Activated T-helper 1 cell treated with anti-CD3 and anti-CD28 coated beads, Interleukin-2, amount 50 U/mL, for 16 hours (primary cell): ENCODE measurements at places on chromosomes 1 and 21.

DNA sequence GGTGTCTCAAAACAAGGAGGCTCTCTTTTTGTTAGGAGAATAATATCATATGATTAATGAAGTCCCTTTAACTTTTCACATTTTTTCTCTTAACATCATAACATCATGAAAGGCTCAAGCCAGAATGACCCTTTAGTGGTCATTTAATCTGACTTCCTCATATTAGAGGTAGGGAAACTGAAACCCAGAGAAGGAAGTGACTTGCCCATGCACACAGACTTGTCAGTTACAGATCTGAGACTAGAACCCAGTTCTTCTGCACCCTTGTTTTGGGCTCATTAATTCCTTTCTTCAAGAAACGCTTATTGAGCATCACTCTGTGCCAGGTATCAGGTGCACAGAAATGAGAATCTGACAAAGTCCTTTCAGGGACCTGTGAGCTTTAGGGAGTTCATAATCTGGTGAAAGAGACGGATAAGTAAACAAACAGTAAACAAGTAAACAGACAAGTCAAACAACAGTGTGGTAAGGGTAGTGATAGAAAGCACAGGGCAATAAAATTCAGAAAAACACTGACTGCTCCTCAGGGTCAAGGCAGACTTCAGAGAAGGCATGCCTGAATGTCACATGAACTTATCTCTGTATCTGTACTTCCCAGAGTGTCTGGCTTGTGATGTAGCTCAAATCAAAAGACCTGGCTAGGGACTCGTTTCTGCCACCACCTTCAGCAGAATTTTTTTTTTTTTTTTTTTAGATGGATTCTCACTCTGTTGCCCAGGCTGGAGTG is 38.3 kb upstream of the OSBPL9 start:
- no peak for DNase-seq

DNA sequence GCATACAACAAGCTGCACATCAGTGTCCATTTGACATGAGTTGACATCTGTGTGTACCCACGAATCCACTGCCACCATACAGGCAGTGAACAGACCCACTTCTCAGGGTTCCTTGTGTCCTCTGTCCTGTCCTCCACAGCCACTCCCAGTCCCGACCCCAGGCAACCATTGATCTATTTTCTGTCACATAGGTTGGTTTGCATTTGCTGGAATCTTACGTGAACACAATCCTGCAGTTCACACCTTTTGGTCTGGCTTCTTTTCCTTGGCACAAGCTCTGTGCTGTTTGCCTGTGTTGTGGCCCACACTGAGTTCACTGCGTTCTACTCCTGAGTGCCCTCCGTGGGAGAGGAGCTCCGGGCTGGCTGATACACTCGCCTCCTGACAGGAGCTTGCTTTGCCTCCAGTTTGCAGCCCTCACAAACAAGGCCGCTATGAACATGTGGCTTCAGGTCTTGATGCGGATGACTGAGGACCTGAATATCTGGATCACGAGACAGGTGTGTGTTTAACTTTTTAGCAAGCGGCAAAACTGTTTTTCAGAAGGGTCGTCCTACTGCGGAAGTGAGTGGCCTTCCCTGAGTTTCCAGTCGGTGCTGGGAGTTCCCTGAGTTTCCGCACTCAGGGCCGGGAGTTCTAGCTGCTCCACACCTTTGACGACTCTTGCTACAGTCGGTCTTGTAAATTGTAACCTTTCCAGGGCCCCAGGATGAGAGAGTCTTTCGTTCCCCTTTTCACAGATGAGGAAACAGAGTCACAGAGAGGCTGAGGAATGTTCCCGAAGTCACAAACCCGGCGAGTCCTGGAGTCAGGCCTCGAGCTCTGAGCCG is 13.0 kb upstream of the COL18A1 start:
- DNase-seq, result no peak

- DNase-seq, result no peak
Observed at GRCh38 chr1:110292031-110292741, 47.0 kb upstream of the RBM15 start.

DNA sequence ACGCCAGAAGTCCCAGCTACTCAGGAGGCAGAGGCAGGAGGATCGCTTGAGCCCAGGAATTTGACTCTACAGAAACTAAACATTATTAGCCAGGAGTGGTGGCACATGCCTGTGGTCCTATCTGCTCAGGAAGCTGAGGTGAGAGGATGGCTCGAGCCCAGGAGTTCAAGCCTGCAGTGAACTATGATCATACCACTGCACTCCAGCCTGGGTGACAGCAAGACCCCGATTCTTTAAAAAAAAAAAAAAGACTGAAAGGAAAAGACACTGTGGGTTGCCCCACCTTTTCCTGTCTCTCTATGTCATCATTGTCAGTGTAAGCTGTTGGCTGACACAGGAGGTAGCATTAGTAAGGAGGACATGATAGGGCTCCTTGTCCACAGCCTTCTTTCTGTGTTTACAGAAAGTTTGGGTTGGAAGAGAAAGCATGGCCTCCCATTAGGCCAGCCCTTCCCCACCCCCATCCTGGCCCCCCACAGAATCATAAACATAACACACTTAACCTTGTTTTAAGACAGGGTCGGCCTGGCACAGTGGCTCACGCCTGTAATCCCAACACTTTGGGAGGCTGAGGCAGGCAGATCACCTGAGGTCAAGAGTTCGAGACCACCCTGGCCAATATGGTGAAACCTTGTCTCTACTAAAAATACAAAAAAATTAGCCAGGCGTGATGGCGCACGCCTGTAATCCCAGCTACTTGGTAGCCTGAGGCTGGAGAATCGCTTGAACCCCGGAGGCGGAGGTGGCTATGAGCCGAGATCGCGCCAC is 20.6 kb upstream of the RCAN3 start:
- no peak for DNase-seq

- DNase-seq, result no peak
Observed at GRCh38 chr1:110283677-110284076, 55.5 kb upstream of the RBM15 start.

GRCh38 chr1:9062021-9062471 is 7.4 kb downstream of the SLC2A5 start:
- no peak for DNase-seq

- no peak for DNase-seq
Observed at GRCh38 chr1:238296371-238296770, 405.6 kb upstream of the ZP4 start.

DNA sequence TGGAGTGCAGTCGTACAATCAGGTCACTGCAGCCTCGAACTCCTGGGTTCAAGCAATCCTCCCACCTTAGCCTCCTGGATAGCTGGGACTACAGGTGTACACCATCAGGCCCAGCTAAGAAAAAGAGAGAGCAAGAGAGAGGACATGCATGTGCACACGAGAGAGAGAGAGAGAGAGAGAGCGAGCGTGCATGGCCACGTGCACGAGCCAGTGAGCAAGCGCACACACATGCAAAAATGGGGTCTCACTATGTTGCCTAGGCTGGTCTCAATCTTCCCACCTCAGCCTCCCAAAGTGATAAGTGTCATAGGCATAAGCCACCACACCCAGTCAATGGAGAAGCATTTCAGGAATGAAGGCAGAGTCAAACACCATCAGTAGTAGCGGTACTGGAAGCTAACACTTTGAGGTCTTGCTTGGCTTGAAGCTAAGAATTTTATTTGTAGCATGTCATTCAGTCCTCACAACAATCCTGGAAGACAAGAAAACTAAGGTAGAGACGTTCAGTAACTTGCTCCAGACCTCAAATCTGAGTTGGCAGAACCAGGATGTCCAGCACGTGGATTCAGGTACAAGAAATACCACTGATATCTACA is 14.5 kb downstream of the GNB1 start:
- no peak for DNase-seq

DNA sequence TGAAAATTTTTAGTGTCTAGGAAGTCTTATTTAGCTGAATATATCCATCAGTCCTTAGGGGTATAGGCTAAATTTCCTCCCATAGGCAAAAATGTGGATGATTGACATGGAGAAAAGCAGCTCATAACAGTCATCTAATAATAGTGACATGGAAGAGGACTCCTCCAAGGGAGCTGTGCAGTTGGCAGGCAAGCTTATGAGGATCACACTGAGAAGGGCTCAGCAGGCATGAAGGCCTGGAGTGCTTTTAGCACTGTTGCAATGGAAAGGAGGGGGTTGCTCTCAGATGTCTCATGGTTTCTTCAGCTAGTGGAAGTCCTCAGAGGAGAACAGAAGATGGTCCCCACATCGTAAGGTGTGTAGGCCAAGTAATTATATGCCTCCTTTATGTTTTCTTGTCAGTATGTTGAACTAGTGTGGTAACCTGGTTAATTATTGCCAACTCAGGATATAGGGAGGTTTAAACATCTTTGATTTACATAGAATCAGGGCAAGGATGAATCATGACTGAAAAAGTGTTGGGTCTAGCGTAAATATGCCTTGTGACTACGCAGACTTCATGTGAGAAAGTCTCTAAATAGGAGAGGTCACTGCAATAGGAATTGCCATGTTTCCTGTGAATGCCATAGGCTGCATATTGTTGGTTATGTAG is 18.9 kb downstream of the VN1R5 start:
- DNase-seq, result no peak

DNA sequence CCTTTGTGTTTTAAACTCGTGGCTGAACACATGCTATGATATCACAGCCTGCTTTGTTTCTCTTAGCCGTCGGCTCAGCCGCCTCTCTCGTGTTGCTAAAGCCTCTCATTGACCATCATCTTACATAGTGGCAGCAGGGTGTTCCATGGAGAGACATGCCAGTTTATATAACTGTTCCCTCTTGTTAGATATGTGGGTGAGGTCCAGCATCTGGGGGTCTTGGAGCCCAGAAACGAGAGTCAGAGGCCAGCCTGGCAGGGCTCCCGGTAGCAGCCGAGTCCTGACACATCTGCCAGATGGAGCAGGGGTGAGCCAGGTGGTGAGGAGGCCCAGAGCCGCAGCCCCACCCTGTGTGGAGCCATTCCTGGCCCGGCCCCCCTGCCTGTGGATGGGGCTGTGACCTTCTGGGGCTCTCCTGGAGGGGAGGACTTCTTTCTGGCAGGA is 11.9 kb downstream of the PODN start:
- DNase-seq, result no peak

- DNase-seq, result no peak
Observed at GRCh38 chr1:184986250-184986649, 11.9 kb upstream of the NIBAN1 start.

DNA sequence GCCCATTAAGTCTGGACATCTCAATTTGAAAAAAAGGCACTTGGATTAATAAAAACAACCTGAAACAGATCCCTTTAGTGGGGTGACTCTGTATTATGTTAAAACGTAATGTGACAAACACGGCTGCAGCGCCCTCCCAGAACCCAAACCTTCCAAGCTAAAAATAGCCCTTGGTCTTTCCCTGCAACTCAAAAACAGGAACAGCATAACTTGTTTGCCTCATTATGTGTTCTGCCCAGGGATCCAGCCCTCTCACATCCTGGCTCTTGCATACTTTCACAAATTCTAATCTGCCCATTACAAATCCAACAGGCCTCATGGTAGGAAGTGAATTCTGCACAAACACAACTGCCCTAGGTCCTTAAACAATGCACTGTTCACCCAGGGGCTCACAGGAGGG is 94.7 kb upstream of the GADD45A start:
- DNase-seq, result no peak

- DNase-seq, result no peak
Observed at GRCh38 chr1:221992427-221992826, 250.5 kb upstream of the DUSP10 start.

GRCh38 chr1:230189824-230190223 is 122.8 kb downstream of the GALNT2 start:
- DNase-seq, result no peak

GRCh38 chr1:46218443-46218842 is 15.3 kb downstream of the LURAP1 start:
- no peak for DNase-seq

DNA sequence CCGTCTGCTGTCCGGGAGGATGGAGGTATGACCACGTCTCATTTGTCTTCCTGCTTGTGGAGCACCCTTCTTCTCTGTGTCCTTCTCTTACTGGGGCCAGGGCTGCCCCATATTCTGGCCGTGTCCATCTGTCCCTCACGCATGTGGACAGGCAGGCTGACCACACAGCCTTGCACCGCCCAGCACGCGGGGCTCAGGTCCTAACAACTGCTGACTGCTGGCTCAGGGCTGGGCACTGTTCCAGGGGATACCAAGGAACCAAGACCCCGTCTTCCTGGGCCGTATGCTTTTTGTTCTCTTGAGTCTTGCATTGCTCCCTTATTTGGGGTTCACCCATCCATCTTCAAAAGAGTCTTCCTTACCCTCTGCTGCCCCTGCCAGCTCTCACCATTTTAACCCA is 17.5 kb upstream of the SPSB1 start:
- no peak for DNase-seq

DNA sequence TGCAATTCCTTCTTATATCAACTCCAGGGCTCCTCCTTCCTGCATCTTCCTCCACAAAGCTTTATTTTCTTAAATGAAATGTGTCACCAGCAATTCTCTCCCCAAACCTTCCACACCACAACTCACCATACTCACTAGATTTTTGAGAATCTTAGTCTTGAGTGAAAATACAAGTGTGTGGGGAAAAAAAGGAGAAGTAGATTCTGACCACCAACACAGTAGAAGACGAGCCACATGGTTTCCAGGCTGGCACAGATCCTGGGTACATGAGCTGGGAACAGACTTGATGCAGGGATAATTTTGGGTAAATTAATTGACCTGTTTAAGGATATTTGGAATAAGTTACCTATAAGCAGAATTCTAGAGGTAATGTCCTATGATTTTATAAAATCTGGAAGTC is 72.8 kb upstream of the KCNJ15 start:
- DNase-seq, result no peak

DNA sequence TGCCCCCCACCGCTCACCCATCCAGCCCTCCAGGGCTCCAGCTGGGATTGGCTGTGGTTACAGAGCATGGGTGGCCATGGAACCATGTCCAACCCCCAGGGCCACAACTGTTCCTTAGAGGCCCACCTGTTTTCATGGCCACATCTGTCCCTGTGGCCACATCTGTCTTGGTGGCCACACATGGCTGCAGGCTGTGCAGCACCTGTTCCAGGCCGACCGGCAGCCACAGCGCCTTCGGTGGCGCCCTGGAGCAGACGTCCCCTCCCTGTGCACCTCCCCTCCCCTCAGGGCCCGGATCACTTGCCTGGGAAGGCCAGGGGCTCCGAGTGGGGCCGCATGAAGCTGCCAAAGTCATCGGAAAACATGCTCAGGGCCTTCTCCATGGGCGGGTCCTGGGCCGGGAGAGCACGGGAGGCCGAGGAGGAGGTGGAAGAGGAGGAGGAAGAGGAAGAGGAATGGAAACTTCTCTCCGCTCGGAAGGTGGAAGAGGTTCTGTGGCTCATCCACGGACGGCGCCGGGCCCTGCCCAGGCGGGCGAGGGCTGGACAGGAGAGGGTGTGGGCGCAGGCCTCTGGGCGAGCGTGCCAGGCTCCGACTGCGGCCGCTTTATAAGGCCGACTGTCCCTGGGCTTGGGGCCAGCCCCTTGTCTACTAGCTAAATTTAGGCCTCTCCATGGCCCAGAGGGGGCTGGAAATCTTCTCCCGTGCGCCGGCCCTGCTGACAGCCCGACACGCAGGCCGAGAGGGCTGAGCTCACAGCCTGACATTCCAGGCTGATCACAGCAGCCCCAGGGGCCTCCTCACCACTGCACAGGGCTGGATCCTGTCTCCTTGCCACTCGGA is at the start of gene HSPB7:
TSS of gene HSPB7 (minus strand) at position 583 of the 843 bp plus-strand sequence. CDS start at position 503, 80 bp downstream.
- DNase-seq, result no peak

- no peak for DNase-seq
Observed at GRCh38 chr1:169109561-169110134, 3.2 kb downstream of the ATP1B1 start.
